ENCODE measurements at places on chromosomes 2 and 18.

- DNase-seq = no peak
Measured at GRCh38 chr18:24369426-24369825, 28.2 kb downstream of the OSBPL1A start.

- DNase-seq = peak; percentile 93
Measured at GRCh38 chr2:191376981-191377629, 131.9 kb downstream of the MYO1B start.

GRCh38 chr2:206556357-206556949 lies 85.8 kb upstream of the FAM237A start:
- DNase-seq = no peak

DNA sequence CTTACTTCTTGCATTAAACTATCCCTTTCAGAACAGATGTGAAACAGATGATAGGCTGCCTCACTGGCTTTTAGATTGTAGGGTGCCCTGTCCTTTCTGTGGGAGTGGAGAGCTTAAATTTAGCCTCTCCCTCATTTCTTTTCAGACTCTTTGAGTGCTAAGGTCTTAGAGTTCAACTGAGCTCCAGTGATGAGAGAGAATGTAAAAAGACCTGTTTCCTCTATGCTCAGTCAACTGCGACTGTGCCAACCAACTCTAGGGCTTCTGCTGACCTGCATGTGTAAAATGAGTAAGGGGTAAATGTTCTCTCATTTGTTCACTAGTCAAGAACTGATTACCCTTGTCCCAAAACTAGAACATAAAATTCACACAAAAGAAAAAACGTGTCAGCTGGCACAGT lies 104.8 kb upstream of the TGFA start:
- DNase-seq = no peak

DNA sequence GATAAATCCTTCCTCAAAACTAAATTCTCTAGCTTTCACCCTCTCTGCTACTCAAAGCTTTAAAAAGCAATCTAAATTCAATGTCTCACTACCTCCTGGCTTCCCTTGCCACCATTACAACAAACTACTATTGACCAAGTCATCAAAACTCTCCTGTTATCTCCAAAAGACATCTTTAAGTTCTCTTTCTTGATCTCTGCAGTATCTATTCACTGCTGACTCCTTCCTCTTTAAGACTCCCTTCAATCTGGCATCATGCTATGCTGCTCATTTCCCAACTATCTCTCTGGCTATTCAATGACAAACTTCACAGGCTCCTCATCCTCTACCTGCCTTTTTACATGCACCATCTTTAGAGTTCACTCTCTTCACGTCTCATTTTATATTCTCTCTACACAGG lies 5.9 kb downstream of the PPP3R1 start:
- no peak for DNase-seq

- DNase-seq = peak; percentile 58
Measured at GRCh38 chr2:233081731-233082221, 21.6 kb downstream of the INPP5D start.

GRCh38 chr2:48560546-48561209 lies 30.7 kb downstream of the STON1 start:
- DNase-seq = peak; percentile 1

- DNase-seq = no peak
Measured at GRCh38 chr18:42937436-42937835, 178.0 kb downstream of the RIT2 start.

- DNase-seq = no peak
Measured at GRCh38 chr2:28296243-28296642, 96.4 kb upstream of the FOSL2 start.

DNA sequence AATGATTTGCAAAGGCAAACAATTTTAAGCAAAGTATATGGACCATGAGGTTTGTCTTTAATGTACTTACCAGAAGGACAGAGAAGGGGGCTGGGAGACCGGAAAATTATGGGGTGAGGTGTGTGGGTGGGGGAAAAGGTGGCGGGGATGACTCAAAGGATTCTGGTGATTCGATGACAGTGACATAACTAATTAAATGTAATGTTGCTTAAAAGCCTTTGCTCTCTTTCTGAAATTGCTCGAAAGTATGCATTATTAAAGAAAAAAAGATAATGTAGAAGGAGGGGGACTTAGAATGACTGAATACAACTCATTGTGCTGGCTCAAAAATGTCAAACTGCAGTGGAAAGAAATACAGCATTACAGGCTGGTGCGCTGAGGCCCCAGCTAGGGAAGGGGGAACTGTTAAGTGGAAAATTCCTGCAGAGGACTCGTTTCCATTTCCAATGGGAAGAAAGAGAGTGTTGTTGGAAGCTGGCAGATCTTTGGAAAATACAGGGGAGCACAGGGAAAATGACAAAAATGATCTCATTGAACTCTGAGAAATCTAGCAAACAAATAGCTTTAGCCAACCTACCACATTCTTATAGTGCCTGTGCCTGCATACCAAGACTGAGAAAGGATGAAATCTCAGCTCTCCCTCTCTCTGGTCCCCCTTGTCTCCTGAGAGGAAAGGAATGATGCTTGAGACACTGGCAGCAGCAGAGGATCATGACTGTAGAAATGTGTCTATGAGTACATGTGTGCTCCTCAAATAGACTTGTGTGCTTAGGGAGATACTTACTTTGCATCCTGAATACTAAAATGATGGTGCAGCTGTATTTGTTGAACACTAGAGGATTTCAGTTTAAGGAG lies 632.4 kb downstream of the NYAP2 start:
- no peak for DNase-seq

Data from ascending aorta (tissue), 2 donors.